ENCODE measurements at places on chromosomes 1 and 21.

DNA sequence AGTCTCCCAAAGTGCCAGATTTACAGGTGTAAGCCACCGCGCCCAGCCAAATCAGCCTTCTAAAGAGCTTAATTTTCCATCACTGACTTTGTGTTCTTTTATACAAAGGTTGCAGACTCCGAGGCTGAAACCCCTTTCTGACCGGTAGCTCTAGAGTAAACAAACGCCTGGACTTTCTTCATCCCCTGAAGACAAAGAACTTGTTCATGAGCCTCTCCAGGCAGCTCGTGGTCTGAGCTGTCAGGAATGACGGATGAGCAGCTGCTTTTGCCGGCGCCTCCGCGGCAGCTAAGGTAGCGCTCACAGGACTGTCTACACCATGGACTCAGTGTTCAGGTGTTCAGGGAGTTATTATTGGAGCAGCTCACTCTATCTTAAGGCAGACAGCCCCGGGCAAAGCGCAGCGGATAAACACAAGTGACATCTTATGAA, 128.5 kb upstream of the ERRFI1 start:
- no peak for DNase-seq

DNA sequence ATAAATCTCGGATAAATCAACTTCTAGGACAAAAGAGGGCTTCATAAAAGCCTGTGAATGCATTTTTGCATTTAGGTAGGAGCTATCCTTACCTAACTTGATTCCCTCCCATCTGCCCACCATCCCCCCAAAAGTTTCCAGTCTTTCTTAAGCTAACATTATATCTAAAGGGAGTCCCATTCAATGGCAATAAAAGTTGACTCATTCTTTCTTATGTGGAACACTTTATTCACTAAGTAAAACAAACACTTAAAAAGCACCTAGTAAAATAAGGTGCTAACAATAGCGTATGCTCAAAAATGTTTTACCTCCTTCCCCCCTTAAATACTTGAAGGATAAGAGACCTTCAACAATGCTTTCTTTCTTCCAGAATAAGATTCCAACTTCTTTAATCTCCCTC, 83.8 kb downstream of the GON4L start:
- no peak for DNase-seq

- no peak for DNase-seq
Observed at GRCh38 chr1:56958526-56958925, 7.3 kb downstream of the C8B start.

DNA sequence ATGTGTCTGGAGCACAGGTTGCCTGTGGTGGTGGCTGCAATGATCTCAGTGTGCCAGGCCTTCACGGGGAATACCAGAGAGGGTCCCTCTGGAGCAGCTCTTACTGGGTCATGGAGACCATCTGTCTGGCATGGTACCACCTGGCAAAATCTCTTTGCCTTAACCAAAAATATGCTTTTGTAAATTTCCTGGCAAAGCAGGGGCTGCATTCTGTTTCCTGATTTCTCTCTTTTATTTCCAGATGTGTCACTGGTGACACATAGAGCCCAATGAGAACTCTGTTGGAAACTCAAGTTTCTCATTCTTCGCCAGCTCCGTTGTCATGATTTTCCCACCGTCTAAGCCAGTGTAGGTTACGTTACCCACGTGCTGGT, 136.5 kb downstream of the FGGY start:
- DNase-seq, result no peak

DNA sequence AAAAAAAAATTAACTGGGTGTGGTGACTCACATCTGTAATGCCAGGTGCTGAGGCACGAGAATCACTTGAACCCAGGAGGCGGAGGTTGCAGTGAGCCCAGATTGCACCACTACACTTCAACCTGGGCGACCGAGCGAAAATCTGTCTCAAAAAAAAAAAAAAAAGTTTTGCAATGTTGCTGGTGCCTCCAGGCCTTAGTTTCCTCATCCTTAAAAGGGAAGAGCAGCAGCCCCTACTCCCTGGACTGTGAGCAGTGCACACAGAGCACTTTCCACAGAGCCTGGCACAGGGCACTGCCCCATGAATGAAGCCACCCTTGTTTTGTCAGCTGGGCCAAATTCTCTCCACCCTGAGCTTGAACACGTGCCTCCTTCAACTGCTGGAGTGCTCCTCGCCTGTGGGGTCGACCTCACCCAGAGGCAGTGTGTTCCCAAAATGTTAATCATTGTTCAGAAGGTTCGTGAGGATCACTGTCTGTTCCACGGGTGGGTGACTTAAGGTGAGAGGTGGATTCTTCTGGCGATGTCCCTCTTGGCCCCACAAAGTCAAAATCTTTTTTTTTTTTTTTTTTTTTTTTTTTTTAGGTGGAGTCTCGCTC, 152.1 kb upstream of the TMEM51 start:
- no peak for DNase-seq

GRCh38 chr21:32108566-32108965, 170.3 kb downstream of the MIS18A start:
- DNase-seq, result no peak

DNA sequence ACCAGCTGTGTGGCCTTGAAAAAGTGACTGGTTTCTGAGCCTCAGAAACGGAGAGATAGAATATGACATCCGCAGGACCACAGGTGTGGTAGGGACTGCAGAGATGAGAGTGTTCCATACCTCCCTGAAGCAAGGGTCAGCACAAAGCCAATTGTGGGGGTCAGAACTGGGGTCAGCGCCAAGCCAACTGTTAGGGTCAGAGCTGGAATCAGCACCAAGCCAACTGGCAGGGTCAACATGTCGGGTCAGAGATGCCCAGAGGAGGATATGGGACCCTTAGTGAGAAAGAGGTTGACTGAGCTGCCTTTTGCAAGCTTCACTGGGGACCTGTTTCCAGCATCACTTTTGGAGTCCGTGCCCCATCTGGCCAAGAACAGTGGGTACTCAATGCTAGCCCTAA, 93.9 kb downstream of the MATN1 start:
- no peak for DNase-seq

GRCh38 chr1:154466921-154467417, 35.0 kb upstream of the TDRD10 start:
- no peak for DNase-seq

DNA sequence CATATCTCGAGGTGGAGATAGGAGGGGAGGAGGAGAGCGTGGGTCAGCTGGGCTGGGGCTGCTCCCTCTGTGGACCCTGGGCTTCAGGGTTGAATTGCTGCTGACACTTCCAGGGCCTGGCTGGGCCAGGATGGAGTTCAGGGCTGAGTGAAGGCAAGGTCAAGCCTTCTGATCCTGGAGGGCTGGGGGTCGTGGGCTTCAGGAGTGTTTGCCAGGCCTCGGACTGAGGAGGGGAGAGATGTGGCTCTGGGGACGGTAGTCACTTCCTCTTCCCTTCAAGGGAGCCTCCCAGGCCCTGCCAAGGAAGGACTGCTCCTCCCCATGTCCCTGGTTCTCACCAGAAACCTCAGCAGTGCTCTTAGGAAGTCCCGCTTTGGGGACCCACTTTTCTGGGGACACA, 12.1 kb upstream of the FAM131C start:
- no peak for DNase-seq

DNA sequence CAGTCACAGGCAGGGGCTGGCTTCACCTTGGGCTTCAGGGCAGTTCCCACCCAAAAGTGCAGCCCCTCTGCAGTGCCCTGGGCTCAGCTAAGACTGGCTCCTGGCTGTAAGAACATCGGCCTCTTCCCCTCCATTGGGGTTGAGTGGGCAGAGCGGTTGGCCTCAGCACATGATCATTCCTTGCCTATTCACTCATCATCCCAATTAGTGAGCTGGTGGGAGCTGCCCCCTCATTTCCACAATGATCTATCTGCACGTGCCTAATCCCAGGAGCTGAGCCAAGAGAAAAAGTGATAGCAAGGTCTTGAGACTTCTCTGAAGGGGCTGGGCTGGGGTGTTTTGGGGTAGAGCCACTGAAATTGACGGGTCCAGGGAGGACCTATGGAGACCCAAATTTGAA, 133.6 kb downstream of the SYF2 start:
- no peak for DNase-seq

DNA sequence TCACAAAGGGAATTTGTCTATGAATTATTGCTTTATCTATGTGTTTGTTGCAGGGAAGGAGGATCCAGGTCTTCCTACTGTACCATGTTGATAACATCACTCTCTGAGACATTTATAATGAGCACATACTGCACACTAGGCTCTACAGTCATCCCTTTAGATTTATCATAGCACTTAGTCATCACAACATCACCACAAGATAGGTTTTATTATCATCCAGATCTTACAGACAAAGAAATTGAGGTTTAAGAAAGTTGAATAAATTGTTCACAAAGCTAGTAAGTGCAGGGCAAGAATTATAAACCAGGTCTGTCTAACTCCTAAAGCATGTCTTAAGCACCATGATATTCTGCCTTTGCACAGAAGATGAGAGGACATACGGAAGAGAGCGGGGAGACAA, 121.1 kb upstream of the ST6GALNAC5 start:
- no peak for DNase-seq

DNA sequence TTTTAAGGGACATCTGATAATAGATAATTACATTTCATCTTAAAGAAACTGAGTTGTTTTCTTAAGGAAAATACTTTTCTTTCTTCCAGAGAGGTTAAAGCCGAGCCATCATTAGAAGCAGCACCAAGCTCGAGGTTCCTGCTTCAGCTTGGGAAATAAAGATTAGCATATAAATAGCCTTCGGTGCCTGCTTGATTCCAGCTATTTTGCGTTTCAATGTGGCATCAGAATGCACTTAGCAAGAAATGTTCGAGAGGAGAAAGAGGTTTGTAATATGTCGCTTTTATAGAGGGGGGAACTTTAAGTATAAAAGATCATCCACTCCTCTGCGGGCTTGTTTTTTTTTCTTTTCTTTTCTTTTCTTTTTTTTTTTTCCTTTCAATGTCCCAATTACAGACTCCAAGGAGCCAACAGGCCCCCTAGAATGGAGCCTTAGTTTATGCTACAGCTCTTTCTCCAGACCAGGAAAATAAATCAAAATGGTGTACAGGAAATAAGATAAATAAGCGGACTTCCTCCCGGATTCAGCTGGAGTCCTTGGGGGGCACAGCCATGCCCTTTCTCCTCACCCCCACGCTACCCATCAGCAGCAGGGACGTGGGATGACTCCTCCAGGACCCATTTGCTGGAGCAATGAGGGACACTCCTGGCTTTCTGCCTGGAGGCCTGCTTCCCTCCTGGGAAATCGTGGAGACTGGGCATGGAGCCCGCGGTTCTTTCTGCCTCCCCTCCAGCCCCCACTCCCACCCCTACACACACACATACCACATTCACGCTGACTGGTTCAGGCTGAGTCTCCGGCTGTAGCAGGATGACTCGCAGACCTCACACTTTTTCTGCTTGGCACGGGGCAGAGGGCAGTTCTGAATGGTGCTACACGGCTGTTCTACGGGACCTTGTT, 131.6 kb downstream of the RRAGC start:
- DNase-seq, result peak; percentile 24

- no peak for DNase-seq
Observed at GRCh38 chr1:214281720-214282629, 1.0 kb downstream of the SMYD2 start.

- no peak for DNase-seq
Observed at GRCh38 chr1:78359666-78360065, 131.1 kb upstream of the PTGFR start.

GRCh38 chr21:45071874-45072737, 2.3 kb upstream of the ADARB1 start:
- DNase-seq, result no peak

GRCh38 chr1:71857862-71858261, 424.5 kb downstream of the NEGR1 start:
- DNase-seq, result no peak

DNA sequence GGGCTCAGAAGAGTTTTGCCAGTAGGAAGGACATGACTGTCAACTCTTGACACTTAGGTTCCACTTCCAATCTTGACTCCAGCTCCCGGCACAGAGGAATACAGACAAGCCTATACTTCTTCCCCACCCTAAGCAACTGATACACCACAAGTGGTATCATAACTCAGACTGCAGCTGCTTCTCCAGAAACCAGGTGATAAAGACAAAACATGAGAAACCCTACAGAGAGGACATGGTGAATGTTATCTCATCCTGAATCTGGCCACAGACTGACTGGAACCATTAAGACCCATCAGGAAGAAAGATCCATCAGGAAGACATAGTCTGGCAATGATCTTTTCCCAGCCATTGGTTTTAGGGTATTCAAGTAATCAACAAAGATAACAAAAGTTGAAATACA, 13.8 kb downstream of the PAXBP1 start:
- DNase-seq, result no peak

GRCh38 chr1:115182012-115182715, 92.9 kb upstream of the TSPAN2 start:
- DNase-seq, result no peak

- DNase-seq, result no peak
Observed at GRCh38 chr21:25822981-25823380, 88.2 kb downstream of the GABPA start.

DNA sequence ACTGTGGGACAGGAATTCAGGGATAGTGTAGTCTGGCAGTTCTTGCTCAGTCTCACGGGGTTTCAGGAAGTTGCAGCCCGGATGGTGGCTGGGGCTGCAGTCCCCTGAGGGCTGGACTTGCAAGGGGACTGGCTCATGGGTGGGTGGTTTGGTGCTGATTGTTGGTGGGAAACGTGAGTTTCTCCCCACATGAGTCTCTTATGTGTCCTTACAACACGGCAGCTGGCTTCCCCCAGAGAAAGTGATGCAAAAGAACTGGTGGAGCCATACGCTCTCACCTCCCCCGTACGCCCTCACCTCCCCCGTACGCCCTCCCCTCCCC, 64.9 kb downstream of the EVA1C start:
- DNase-seq, result no peak

- no peak for DNase-seq
Observed at GRCh38 chr1:36771240-36771639, 263.1 kb downstream of the GRIK3 start.

DNA sequence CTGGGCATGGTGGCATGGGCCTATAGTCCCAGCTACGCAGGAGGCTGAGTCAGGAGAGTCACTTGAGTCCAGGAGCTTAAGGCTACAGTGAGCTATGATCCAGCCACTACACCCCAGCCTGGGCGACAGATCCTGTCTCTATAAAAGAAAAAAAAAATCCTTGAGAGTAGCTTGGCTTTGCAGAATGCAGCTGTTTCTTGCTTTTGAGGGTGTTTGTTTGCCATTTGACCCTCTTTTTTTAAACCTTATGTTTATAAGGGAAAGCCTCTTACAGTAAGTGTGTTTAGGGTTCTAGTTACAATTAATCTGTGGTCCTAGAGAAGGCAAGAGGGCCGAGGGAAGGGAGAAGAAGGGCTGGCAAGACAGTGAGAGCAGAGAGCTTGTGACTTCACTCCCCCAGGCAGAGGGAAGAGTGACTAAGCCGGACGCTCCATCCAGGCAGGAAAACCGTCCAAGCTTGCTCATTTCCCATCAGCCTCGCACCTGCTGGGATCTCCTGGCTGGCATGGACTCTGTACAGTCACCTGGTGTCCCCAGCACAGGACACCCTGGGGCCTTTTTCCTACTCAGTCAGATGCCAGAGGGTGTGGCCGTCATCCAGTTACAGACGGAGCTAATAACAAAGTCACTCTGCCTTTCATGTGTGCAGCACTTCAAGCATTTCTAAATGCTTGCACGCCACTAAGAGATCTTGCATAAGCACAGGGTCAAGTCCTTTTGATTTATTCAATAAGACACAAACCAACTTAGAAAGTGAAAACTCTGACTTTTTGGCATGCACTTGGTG, 55.5 kb upstream of the PSEN2 start:
- no peak for DNase-seq
